ENCODE measurements at places on chromosomes 3 and 15.

DNA sequence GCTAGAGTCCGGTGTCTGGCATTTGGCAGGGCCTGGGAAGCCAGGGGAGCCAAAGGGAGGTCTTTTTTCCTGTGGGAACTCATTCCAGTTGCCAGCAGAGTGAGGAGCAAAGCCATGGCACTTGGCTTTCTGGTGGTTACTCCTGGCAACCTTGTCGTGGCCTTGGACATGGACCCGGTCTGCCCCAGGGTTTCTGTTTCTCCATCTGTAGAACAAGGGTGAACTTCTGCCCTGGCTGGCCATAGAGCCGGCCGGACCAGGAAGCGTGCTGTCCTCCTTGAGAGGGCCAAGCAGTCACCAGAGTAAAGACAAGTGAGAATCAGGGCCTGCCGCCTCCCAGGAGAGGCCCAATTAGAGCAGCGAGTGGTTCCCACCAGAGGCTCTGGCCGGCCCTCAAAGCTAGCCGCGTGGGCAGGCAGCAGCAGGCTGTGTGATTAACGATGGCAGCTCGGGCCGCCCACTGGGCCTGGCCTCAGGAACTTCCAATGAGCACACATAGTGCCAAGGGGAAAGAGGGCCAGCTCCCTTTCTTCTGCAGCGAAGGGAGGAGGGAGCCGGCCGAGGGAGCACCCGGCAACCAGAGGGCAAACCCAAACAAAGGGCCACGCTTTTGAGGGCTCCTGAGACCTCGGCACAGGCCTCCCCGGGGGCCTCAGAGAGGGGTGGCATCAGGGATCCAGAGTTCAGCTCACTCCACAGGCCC, 29.1 kb upstream of the ELP6 start:
- no peak for DNase-seq

DNA sequence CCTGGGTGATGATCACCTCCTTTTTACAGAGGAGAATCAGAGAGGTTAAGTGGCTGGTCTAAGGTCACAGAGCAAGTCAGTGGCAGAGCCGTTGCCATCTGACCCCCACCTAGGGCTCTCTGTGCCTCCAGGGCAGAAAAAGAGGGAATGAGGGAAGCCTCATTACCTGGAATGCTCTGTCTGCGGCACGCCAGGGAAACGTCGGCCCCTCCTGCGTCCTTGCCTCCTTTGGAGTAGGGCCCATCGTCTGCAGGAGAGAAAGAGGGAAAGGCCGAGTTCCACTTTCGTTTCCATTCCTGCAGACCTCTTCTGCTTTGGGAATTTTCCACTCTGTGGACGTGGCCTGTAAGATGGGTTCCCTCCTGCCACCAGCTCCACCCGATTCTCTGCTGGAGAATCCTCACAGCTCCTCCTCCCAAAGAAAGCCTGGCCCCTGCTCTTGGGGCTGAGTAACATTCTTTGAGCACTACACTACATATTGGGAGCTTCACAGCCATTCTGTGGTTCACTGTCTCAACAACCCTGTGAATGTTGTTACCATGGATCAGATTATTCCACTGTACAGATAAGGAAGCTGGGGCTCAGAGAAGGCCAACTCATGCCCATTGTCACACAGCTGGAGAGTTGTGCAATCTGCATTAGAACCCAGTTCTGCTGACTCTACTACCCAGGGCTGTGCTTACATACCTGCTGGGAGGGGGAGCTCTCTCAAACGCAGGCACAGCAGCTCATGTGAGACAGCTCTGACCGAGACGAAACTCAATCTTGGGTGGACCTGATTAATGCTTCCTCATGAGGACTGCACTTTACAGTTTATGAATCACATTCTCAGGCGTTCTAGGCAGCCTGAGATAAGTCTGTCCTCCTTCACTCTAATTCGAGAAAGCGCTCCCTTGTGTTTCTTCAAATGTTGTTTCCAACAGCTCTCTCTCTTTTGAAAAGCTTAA, 14.2 kb downstream of the GRIP2 start:
- no peak for DNase-seq

- DNase-seq = no peak
These were observed 196.7 kb upstream of the WNT5A start for GRCh38 chr3:55683666-55684270.

- DNase-seq = no peak
These were observed 15.6 kb downstream of the LIMD1 start for GRCh38 chr3:45610119-45610518.

DNA sequence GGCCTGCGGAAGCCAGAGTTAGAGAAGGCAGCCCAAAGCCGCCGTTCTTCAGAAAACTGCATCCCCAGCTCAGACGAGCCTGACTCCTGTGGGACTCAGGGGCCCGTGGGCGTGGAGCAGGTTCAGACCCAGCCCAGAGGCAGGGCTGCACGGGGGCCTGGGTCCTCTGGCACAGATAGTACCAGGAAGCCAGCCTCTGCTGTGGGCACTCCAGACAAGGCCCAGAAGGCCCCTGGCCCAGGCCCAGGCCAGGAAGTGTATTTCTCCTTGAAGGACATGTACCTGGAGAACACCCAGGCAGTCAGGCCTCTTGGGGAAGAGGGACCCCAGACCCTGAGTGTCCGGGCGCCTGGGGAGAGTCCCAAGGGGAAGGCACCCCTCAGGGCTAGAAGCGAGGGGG, 23.1 kb downstream of the ALPK3 start:
- DNase-seq = no peak
